ENCODE measurements at places on chromosomes 13 and 19.
A peak's percentile ranks its signal among the peaks of the same experiment; 100 is the strongest.

GRCh38 chr13:46492946-46493345 is 60.0 kb upstream of the LRCH1 start:
- no peak for DNase-seq

DNA sequence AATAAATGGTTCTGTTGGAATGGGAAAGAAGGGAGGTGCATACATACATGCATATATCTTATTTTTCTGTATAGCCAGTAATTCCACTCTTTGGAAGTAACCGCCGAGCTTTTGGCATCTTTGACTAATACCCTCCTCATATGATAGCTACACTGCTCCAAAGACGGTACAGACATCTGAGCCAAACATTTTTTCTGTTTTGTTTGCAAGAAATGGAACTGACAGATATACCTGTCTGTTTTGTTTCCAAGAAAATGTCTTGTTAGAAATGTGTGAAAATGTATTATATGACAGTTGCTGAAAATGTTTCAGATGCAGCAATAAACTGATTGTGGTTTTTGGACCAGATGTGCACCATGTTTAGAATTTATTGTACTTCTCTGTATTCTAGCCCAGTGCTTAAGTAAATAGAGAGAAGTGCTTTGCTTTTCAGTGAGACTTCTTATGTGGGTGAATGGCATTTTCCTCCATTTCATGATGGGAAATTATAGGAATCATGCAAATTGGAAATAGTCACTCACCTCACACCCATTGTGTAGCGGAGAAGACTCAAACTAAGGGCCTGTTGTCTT is 396.9 kb downstream of the KCNRG start:
- DNase-seq, result no peak

GRCh38 chr13:107124129-107124718 is 556.3 kb upstream of the ARGLU1 start:
- DNase-seq, result peak; percentile 36

- no peak for DNase-seq
These were observed 423 bp downstream of the LSM14A start for GRCh38 chr19:34172661-34173192.

- DNase-seq, result no peak
These were observed 6.0 kb downstream of the PLPPR2 start for GRCh38 chr19:11361037-11361770.

DNA sequence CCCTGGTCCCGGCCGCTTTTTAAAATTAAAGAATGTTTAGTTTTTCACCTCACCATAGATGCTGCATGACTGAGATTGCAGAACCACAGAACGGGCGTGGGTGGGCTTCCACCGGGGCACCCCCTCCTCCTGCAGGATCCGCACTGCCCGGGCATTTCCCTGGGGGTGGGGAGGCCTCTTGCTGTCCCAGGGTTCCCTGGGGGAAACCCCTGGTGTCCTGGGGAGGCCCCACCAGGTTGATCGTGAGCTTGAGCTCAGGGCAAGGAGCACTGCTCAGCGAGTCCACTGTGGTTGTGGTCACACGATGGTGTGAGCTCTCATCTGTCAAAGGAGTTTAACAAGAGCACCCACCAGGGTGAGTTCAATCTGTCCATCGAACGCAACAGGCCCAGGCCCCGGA is 11.4 kb upstream of the TCF3 start:
- DNase-seq, result no peak

GRCh38 chr19:48745208-48745995 is 1.3 kb downstream of the IZUMO1 start:
- no peak for DNase-seq

- no peak for DNase-seq
These were observed 52.2 kb downstream of the MBD3L1 start for GRCh38 chr19:8884416-8884815.

DNA sequence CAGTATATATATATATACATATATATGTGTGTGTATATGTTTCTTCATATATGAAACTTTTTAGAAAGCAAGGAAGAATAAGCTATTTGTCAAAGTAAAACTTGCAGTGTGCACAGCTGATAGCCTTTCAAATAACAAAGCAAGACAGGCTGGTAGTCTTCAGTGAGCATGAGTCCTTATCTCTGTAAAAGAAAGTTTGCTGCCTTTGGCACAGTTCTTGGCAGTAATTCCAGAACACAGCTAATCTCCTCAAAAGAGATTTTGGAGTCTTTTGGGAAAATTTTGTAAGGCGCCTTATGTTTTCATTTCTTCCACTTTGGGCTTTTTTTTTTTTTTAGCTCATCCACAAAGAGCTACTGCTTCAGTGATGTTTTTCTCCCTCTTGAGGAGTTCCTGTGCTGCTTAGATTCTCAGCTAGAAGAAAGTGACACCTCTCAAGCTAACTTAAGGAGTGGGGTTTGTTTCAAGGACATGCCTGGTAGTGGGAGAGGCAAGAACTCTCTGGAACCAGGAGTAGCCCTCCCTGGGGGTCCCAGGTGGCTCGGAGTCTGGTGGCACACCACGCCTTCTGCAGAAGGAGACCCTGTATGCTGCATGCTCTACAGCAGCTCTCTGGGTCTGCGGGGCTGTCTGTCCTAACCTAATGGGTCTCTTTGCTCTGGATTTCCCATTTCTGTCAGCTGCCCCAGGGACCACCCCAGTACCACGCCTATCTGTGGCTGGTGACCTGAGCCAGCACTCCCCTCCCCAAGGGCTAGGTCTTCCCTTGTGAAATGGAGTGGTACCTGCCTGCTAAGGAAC is 58.8 kb downstream of the TNFRSF19 start:
- DNase-seq, result no peak

GRCh38 chr19:46635920-46636761 is at the start of gene GNG8:
GNG8 (minus strand) TSS chr19:46636202; CDS start chr19:46634682, 1,520 bp downstream.
- DNase-seq, result no peak

Data from NCI-H1105 (cell line).